ENCODE measurements at places on chromosomes 1 and 21.
A peak's percentile ranks its signal among the peaks of the same experiment; 100 is the strongest.

DNA sequence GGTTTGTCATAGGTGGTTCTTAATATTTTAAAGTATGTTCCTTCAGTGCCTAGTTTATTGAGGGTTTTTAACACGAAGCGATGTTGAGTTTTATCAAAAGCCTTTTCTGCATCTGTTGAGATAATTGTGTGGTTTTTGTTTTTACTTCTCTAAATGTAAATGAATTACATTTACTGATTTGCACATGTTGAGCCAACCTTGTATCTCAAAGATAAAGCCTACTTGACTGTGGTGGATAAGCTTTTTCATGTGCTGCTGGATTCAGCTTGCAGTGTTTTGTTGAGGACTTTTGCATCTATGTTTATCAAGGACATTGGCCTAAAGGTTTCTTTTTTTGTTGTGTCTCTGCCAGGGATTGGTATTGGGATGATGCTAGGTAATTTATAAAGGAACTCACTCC lies 142.5 kb downstream of the PRDM2 start:
- no peak for DNase-seq

DNA sequence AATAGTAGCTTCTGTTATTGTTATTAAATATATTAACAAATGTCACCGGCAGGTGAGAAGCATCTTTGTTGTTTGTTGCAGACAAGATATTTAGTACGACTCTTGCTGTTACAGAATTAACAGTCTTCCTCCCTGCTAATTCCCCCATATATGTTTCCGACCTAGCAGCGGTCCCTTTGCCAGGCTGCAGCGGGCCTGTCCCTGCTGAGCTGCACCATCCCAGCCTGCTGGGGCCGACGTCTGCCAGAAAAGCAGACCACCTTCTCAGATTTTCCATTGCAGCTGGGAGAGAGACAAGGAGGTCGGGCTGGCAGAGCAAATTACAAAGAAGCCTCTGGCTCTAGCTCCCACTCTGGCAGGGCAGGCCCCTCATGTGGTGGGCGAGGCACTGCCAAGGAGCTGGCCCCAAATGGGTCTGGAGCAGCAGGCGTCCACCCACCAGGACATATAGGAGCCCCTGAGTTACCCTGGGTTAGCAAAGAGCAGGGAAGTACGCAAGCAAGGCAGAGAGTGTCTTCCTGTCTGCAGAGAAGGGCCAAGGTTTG lies 142.7 kb downstream of the FOXD2 start:
- DNase-seq: no peak

GRCh38 chr1:216270086-216270773 lies 153.0 kb downstream of the USH2A start:
- no peak for DNase-seq

- DNase-seq: no peak
These were observed 33.5 kb upstream of the MRPS6 start for GRCh38 chr21:34039678-34040382.

DNA sequence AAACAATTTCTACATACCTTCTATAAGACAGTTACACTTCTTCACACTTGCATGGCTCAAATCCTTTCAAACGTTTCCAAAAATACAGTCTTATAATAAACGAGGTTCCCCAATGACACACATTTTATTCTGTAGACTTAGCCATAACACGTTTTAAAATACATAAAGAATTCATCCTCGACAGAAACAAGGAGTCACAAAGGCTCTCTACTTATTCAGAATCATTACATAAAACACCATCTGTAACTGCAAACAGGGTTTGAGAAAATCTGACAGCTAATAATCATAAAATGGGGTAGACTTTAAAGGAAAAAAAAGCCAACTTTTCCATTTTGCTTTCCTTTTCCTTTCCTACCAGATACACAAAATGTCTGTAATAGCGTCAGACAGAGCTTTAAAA lies 1.8 kb downstream of the PIK3R3 start:
- DNase-seq: no peak

GRCh38 chr1:155170806-155171205 lies 2.3 kb downstream of the KRTCAP2 start:
- DNase-seq: no peak

GRCh38 chr1:101745551-101746270 lies 251.0 kb downstream of the OLFM3 start:
- no peak for DNase-seq

DNA sequence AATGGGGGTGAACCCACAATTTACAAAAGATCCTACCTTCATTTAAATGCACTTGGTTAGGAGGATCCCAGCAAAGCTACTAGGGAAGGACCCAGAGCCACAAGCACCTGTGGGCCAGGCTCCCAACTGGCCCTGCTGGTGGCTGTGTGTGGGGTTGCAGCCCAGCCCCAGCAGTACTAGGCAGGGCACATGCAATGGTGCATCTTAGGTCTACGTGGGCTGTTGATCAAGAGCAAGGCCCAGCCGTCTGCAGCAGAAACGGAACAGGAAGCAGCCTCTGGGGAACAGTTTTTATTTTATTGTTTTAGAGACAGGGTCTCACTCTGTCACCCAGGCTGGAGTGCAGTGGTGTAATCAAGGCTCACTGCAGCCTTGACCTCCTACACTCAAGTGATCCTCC lies 134.1 kb upstream of the RAB4A start:
- no peak for DNase-seq

- DNase-seq: no peak
These were observed 14.0 kb downstream of the PADI1 start for GRCh38 chr1:17218939-17219338.

GRCh38 chr21:38922474-38923235 lies 116.9 kb downstream of the ETS2 start:
- DNase-seq: no peak

DNA sequence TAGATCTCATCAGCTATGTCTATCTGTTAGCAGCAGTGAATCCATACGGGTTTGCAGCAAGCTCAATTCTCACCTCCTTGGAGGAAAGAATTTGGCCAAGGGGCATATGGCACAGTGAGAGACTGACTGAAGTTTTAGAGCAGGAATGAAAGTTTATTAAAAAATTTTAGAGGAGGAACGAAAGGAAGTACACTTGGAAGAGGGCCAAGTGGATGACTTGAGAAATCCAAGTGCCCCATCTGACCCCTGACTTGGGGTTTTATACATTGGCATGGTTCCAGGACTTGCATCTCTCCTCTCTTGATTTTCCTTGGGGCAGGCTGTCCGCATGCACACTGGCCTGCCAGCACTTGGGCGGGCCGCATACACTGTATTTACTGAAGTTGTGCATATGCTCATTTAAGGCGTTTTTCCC lies 9.2 kb upstream of the OSBPL9 start:
- no peak for DNase-seq

DNA sequence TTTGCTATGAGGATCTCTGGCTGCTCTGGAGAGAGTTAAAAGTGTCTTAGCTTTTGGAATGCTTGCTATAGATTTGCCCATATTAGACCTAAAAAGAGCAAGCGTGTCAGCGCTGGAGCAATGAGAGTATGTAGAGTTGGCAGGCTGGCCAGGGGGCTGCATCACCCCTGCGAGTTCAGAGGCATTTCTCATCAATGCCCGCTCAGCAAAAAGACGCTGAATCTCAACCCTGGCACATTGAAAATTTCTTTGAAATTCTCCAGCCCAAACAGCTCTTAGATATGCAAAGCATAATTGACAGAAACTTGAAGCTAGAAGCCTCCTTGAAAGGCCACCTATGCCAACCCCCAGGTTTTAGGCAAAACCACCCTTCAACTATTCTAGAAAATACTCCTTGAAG lies 135.5 kb upstream of the F3 start:
- DNase-seq: no peak

DNA sequence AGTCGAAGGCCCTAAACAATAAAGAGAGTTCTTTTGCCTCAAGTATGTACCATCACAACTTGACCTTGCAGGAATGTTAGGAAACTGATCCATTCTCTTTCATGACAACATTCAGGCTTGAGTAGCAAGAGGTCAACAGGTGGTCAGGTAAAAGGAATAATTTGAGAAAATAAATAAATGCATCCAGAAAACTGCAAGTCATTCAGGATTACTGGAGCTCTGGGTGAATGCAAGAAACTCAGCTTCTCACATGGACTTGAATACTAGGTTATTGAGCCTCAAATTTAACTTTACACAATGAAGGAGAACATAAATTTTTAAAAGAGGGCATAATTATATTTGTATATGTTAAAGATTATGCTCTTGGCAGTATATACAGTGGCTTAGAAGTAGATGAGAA lies 76.5 kb downstream of the TTLL7 start:
- no peak for DNase-seq

DNA sequence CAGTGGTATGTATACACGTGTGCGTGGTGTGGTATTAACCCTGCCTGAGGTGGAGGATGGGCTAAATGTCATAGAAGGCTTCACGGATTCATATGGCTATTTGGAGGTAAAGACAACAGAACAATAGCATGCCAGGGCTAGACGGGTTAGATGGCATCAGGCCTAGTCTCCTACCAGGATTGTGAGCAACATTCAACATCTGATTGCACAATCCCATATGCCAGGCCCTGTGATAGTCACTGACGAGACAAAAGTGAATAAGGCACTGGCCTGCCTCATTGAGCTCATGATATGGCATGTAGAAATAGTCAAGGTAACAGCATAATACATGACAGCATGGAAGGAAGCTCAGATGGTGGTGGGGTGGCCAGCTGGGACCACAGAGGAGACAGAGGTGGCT lies 167.1 kb upstream of the BEND5 start:
- no peak for DNase-seq

GRCh38 chr1:200699871-200700270 lies 30.2 kb upstream of the DDX59 start:
- no peak for DNase-seq

- DNase-seq: peak; percentile 56
These were observed 7.0 kb upstream of the TRIM45 start for GRCh38 chr1:117128323-117129079.

GRCh38 chr1:167882376-167882775 lies 31.6 kb downstream of the ADCY10 start:
- DNase-seq: no peak

GRCh38 chr21:39958731-39959130 lies 91.5 kb downstream of the PCP4 start:
- no peak for DNase-seq

DNA sequence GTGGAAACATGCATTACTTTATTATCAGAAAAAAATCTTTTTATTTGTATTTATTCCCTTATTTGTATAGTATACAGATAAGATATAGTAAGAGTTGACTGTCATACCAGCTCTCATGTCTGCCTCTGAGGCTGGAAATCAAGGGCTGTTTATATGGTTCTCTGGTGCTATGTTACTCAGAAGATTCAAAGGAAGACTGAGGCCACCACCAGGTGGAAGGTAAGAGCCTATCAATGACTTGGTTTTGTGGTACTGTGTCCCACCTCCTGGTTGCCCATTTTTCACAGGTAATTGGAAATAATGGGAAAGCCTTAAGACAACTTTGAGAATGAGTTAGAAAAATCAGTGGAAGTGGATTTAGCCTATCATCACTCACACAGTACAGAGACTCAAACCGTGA lies 342.1 kb downstream of the DSCAM start:
- no peak for DNase-seq

GRCh38 chr1:173420330-173420806 lies 56.8 kb upstream of the PRDX6 start:
- peak; percentile 35 for DNase-seq

DNA sequence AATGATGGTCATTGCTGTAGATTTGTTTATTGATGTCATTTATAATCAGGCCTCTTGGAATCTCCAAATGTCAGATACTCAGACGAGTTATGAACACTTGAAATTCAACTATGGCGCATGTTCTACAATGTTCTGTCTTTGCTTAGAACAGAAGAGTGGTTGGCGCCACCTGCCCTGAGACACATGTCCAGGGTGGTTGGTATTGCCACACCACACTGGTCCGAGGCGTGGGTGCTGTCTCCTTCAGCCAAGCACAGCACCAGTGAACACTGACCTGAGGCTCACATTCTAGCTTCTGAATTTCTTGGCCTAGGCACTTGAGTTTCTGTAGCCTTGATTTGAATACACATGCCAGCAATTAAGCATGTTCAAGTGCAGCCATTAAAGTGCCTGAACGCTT lies 10.1 kb upstream of the BMP8A start:
- no peak for DNase-seq

DNA sequence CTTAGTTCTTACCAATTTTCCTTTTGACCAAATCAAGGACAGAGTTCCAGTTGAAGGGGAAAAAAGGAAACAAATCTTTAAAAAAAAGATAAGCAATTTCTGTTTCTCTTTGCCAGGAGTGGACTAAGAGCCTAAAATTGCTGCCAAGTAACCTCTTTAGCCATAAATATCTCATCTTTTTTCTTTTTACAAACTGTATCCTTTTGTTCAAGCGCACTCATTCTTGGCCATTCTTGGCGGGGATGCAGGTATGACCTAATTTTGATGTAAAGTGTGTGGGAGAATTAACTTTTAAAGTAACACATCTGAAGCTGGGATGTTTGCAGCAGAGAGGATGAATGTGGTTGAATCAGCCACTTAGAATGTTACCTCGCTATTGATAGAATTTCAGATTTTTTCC lies 13.4 kb upstream of the KIF1B start:
- DNase-seq: no peak

GRCh38 chr1:202276081-202276715 lies 65.5 kb downstream of the UBE2T start:
- no peak for DNase-seq

DNA sequence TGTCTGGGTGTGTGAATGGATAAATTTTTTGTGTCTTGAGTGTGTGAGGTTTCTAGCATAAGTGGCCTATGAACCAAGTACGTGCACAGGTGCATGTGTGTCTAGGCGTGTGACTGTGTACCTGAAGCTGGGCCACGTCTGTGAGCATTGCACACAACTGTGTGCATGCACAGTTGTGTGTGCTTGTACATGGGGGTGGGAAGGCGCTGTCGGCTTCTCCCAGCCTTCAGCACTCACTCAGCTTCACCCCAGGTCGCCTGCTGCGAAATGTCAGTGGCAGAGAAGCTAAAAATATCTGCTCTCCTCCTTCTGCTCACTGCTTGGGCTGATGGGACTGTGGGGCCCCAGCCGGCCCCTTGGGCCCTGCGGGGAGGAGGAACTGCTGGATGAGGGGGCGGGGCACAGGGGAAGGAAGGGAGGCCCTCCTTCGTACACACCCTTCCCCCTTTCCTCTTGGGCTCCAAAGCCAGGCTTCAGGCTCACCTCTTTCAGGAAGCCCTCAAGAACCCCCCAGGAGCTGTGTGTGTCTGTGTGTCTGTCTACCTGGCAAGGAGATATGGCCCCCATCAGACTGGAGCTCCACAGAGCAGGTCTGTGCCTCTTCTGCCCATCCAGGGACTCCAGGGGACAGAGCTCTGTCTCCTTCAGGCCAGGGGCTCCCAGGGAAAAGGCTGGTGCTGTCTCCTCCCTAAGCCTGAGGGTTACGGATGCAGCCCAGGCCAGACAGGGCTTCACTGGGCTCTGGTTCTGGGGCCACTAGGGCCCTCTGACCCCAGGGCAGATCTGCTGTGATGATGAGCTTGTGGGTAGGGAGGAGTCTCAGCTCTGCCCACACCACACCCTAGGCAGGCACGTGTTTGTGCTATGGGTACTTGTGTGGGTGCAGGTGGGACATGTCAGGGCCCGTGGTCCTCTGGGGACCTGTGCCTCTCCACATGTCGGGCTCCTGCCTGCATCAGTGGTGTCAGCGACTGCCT lies 35.6 kb upstream of the WASF2 start:
- peak; percentile 59 for DNase-seq
